ENCODE measurements at places on chromosomes 13 and 19.

- no peak for DNase-seq
Observed at GRCh38 chr13:102846261-102847015, 606 bp downstream of the ERCC5 start.

DNA sequence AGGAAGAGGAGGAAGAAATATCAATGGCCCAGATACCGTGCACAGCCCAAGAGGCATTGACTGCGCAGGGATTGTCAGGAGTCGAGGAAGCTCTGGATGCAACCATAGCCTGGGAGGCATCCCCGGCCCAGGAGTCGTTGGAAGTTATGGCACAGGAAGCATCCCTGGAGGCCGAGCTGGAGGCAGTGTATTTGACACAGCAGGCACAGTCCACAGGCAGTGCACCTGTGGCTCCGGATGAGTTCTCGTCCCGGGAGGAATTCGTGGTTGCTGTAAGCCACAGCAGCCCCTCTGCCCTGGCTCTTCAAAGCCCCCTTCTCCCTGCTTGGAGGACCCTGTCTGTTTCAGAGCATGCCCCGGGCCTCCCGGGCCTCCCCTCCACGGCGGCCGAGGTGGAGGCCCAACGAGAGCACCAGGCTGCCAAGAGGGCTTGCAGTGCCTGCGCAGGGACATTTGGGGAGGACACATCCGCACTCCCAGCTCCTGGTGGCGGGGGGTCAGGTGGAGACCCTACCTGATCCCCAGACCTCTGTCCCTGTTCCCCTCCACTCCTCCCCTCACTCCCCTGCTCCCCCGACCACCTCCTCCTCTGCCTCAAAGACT, 36.0 kb downstream of the KEAP1 start:
- peak; percentile 1 for DNase-seq

- peak; percentile 35 for DNase-seq
Observed at GRCh38 chr19:42281827-42282762, 13.0 kb downstream of the CIC start.

GRCh38 chr13:64206430-64207225, 2791.0 kb upstream of the PCDH20 start:
- DNase-seq, result no peak

DNA sequence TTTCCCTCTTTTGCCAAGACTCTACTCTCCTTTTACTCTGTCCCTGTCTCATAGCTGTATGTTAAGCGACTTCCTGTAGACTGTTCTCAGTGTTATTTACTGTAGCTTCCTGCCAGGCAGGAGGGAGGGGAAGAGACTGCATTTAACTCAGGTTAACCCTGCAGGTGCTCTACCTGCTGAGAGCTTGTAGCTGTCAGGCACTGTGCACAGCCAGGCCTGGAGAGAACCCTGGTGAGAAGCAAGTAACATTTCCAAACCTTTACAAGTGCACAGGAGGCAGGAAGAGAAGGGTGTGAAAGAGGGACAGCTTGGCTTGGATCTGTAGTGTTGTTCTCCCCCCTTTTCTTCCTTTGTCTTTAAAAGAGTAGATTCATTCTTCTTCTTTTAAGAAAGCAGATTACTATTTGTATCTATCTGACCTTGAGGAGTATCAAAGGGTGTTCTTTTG, 167.1 kb downstream of the LMO7 start:
- no peak for DNase-seq

DNA sequence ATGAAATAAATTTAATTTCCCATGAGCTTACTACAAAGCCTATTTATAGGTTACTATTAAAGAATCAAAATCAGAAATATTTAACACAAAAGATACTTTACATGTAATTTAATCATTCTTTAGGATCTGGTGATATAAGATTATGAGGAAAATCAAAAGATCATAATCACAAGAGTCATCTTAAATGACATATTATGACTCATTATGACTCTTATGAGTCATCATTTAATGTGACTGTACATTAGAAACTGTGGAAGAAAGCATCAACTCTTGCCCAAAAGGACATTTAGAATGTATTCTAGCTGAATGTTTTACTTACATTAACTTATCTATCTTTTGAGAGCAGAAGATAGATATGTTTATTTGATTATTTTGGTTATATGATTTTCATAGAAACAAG, 458.6 kb downstream of the DCT start:
- peak; percentile 12 for DNase-seq

DNA sequence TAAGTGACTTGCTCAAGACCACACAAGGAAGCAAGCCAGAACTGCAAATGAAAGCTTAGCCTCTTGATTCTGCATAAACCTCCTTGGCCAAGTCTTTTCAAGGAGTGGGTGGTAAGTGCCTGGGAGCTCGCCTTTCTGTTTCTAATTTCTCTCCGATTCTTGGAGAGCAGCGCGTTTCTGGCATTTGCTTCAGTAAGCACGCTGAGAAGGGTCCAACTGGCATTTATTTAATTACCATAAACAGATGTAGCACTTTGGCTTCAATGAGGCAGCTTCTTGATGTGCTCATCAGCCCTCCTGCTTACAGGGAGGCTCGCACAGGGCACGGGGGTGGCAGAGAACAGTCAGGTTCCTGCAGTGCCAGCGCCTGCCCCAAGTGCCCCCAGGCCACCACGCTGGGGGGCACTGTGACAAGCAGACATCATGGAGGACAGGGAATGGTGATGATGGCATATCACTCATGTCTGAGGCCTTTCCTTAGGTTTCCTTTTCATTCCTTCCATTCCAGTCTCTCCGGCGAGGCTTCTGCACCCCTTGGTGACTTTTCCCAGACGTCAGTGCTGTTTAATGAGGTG, 13.3 kb downstream of the SIAH3 start:
- no peak for DNase-seq

GRCh38 chr13:23161481-23161825, 19.3 kb upstream of the SGCG start:
- DNase-seq, result no peak

DNA sequence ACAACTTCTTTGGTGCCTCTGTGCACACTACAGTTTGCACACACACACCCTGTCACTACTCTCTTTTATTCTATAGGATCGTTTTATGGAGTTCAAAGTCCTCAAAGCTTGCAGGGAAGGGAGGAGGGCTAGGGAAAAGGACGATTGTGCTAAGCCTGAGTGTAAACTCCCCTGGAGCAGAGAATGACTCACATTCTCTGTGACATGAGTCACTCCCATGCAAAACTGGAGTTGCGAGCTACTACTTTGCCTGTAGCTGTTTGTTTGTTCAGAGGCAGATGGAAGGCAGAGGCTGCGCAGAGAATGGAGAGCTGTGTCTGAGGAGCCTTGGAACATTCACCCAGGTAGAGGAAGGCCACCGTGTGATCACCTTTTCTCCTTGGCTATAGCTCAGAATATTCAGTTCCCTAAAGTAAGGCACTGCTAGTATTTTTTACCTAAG, 80.5 kb upstream of the MBNL2 start:
- DNase-seq, result peak; percentile 83

DNA sequence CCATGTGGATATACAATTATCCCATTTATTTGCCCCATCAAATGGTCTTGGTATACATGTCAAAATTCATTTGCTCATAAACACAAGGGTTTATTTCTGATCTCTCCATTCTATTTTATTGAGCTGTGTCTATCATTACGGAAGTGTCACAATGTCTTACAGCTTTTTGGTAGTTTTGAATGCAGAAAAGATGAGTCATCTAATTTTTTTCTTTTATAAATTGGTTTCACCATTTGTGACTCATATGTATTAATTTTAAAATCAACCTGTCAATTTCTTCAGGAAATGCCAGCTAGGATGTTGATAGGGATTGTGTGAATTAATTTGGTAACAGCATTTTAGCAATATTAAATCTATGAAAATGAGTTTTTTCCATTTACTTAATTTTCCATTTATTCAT, 2549.4 kb downstream of the PCDH9 start:
- DNase-seq, result no peak

GRCh38 chr19:21586311-21587116, 81.1 kb downstream of the ZNF429 start:
- no peak for DNase-seq

DNA sequence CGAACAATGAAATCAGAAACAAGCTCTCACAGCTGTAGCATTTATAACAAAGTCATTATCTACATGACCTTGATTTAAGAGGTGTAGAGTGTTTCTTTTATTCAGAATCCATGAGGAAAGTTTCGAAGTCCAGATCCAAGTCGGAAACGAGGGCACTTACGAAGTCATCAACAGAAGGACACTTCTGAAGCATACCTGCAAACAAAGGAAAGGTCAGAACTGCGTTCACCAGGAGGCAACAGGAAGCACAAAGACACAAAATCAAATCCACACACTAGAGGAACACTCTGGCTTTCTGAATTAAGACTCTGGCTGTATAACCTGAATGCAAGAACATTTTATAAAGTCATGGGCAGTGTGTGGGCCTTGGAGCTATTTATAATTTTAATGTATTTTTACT, 158.9 kb downstream of the MIPEP start:
- DNase-seq, result no peak

- no peak for DNase-seq
Observed at GRCh38 chr19:4577020-4577782, 17.7 kb upstream of the SEMA6B start.

Data from AG08396 (cell line).